ENCODE measurements at places on chromosomes 11 and 22.

DNA sequence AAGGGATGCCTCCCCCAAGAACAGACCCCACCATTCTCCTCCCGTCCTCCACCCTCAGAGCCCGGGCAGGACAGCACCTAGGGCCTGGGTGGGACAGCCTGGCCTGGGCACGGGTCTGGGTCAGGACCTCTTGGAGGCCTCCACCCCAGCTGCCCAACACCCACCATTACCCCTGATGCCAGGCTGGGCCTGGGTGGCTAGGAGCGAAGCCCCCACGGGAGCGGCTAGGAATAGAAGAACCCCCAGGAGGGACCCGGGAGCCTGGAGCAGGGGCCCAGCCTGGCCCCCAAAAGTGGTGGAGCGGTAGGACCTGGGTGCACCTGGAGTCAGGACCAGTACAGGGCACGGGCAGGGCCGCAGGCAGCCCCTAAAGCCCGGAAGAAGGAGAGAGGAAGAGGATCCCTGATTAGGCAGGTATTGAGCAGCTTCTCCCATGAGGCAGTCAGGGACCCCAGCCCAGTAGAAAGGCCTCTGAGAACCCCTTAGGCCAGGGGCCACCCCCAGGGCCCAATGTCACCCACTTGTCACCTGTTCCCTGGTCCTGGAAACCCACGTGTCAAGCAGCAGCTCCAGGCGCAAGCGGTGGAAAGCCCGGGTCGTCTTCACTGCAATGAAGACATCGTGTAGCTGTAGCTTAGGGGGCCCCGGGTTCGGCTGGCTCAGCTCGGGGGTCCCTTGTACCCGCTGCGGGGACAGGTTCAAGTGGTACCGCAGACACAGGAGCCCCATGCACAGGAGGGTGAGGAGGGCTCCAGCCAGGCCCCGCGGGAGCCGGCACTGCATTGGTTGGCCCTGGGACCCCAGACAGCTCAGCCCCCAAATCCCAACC, 575 bp downstream of the MFNG start:
- DNase-seq: no peak

DNA sequence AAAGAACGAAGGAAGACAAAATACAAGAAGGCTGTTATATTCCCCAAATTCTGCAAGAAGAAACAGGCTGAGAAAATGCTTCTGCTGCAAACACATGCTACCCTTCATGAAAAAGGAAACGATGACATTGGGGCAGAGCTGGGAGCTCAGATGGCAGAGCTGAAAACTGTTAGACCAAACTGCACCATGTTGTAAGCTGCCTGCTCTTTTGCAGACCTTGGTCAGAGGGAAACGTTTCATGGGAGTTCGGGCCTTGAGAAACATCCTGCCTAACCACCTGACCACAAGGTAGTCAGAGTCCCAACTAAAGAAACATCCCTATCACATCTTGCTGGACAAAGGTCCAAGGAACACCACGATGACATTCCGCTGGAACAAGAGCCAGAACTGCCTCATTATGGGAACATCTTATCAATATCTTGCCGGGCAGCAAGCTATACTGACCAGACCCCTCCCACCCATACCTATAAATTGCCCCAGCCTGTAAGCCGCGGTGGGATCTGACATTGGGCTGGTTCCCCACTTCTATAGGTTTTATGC, 110.7 kb upstream of the CTSC start:
- no peak for DNase-seq

DNA sequence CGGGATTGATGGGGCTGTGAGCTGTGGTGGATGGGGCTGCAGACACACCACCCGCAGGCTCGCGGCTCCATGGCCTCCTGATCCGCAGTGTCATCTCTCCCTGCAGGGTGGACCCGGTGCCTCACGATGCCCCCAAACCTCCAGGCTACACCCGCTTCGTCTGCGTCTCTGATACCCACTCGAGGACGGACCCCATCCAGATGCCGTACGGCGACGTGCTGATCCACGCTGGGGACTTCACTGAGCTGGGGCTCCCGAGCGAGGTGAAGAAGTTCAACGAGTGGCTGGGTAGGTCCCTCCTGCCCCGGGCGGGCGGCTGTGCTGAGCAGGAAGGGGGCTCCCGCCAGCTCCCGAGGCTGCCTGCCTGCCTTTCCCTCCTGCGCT, 23.1 kb downstream of the MPPED1 start:
- DNase-seq: no peak

DNA sequence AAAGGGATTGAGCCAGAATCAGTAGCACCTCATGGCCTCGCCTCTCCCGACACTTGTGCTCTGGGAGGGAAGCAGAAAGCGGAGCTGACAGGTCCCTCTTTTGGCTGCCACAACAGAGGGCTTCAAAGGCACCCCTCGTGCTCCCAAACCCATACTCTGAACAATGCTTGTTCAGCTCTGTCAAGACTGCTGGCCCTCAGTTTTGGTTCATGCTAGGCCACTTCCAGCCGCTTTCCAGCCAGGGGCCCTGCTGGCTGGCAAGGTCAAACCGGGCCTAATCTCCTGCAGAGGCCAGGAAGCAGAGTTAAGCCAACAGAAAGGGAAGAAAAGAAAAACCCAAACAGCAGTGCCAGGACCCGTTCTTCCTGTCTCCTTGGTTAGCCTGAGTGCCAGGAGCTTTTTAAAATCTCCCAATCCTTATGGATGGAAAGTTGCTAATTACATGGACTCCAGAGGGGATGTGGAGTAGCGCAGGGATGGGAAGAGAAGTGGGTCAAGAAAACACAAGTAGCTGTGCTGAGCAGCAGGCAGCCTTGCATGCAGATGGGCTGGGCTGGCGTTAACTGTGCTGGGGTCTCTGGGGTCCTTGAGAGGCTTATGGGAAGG, 150.6 kb downstream of the GRIK4 start:
- DNase-seq: no peak

GRCh38 chr22:38733724-38734381, 21.9 kb downstream of the SUN2 start:
- DNase-seq: peak; percentile 53

DNA sequence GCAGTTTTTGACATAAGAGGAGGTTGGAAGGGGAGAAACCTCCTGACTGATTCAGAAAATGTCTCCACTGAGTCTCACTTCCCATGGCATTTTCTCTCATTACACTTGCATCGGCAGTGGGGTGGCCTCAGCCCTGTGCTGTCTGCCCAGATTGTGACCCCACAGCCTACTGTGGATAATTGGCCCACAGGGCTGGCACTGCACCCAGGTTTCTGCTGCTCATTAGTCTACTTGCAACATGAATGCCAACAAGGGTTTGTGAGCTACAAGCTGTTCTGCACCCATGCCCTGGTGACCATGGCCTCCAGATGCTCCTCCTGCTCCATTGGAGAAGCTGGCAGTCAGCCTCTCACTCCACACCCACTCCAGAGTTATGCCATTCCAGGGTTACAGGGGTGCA, 296.0 kb downstream of the CTTN start:
- DNase-seq: no peak

- no peak for DNase-seq
These were observed 33.6 kb downstream of the PPME1 start for GRCh38 chr11:74204701-74205100.

GRCh38 chr22:26689513-26690301, 32.3 kb downstream of the MIAT start:
- DNase-seq: no peak

DNA sequence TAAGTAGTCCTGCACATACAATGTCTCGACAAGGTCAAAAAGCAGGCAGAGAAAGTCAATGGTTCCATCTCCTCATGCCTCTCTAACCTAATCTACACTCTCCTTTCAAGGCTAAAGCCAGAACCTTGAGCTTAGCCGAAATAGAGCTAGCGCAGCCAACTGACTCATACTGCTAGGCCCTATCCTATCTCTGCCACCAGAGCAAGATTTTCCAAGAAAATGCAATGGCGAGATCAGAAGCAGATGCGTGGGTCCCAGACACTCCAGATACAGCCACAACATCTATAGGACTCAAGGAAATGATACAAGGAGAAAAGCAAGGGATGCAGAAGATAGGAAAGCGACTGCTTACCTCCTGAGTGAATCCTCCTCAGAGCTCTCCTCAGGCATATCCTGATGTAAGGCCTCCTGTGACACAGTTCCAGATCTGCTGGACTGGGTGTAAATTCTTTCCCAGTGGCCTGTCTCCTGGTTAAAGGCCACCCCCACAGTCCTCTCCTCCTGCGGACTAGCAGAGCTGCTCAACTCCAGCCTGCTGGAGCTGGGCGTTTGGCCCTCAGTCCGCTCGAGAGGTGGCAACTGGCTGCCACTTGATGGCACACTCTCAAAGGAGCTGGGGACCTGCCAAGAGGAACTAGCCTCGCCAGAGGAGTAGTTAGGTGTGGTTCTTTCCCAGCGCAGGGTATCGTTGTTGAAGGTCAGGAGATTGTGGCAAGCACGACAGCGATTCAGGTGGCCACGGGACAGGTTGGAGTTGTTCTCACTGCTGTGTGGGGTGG, 52.0 kb downstream of the AMBRA1 start:
- no peak for DNase-seq

Data from astrocyte of the hippocampus (primary cell).